Skin of body (tissue), 3 donors: ENCODE measurements at places on chromosomes 2 and 18. TPM values are rescaled to one million over a fixed set of nuclear protein-coding genes. Genes with fewer than 3 reads are reported as not detected.

The RAPGEF4 gene
- 10.3 TPM for total RNA-seq

The MGAT4A gene
- total RNA-seq, result 8.5 TPM

The PLGLB2 gene
- 2.2 TPM for total RNA-seq

The KCNG2 gene
- 0.49 TPM for total RNA-seq
